Activated gamma-delta T cell treated with anti-CD3 and anti-CD28 coated beads, Interleukin-2, amount 50 U/mL, for 16 hours (primary cell): ENCODE measurements at places on chromosomes 3 and 15.

- DNase-seq = no peak
These were observed 73.8 kb downstream of the FLNB start for GRCh38 chr3:58082047-58082446.

DNA sequence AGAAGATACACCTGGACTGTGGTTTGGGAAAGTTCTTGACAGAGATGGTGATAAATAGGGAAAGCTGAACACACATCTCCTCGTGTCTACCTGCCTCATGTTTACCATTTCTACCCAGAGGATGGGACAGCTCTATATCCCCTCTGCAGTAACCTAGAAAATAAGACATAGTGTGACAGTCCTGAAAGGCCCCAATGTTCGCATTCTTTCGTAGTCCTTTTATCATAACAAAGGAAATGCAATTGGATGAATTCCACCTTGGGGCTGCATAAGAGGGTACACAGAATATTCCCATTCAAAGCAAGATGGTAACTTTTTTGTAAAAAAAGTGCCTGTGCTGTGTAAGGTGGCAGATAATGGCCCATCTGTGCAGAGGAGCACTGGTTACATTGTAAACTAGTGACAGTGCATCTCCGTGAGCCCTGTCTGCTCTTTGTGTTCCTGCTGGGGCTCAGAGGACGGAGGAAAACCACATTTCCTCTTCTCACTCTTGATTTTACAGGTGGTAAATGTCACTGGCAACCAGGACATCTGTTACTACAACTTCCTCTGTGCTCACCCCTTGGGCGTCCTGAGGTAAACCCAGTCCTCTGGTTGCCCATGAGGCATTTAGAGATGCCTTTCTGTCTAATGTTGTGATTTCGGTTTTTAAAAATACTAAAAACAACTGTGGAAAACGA is 74.3 kb downstream of the SIDT1 start:
- DNase-seq = peak; percentile 8

DNA sequence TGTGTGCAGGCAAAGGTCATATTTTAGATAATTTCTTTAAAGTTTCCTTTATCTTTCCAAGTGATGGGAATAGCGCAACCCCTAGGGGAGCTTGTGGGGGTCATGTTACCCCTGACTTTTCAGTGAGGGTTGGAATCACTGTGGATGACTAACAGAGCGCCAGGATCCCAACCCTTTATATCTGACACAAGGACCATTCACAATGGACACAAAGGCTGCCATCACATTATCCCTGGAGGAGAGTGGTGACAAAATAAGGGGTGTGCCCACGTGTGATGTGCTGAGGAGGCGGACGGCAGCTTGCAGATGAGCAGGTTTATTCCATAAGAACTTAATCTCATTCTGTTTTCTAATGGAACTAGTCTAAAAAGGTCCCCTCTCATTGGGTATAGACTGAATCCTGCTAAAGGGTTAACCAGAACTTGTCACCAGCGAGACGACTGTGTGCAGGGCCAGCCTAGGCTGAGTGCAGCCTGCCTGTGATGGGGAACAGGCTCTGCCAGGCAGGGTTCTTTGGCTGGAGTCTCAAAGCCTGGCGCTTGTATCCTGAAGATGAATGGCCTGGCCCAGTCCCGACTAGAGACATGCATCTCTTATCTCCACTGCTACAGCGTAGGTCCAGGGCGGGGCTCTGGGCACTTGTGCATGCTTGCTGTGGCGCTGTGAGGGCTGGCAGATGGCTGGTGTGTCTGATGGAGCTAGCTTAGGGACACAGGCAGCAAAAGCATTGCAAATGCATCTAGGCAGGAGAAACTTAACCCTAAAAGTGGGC is 50.2 kb downstream of the CHDH start:
- no peak for DNase-seq

- DNase-seq = no peak
These were observed 198.5 kb downstream of the THSD4 start for GRCh38 chr15:71313806-71314205.

DNA sequence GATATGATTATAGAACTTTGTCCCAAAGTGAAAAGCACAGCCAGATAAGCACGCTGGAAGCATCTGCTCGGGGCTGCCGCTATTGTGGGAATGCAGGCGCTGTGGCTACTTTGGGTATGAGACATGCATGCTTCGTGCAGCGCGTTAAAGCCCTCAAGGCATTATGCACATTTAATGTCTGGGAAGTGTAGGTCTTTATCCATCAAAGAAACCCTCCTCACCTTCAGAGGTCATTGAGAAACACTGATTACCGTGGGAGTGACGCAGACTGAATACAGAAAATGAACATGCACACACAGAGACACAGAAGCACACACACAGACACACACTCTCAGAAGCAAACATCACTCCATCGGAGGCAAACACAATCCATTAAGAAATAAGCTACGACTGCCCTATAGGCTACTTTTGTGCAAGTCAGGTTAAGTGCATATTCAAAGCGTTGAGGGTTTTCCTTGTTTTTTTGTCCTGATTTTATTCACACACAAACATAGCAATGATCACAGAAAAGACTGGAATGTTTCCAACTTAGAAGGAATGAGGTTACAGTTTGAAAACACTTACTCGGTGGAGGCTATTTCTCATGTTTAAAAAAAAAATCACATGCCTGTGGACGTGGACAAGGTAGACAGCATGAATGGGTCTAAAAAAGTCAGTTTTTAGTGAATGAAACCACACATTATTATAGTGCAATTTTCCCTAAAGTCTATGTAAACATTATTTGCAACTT is 68.5 kb downstream of the PLCH1 start:
- DNase-seq = no peak

DNA sequence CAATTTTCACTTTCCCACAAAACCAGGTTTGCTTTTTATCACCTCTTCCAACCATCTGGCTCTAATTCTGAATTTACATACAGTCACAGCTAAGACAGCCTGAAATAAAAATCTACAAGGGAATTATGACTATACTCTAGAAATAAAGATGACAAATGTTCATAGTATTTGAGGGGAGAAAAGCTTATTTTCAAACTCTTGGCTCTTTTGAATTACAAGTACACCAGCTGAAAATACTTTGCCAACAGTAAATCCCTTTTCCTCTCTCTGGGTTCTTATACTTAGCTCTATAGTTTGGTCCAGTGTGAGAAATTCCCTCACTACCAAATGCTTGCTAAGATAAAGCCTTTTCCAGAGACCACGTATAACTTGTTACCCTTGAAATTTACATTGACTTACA is 1037.9 kb downstream of the ROBO1 start:
- DNase-seq = no peak

DNA sequence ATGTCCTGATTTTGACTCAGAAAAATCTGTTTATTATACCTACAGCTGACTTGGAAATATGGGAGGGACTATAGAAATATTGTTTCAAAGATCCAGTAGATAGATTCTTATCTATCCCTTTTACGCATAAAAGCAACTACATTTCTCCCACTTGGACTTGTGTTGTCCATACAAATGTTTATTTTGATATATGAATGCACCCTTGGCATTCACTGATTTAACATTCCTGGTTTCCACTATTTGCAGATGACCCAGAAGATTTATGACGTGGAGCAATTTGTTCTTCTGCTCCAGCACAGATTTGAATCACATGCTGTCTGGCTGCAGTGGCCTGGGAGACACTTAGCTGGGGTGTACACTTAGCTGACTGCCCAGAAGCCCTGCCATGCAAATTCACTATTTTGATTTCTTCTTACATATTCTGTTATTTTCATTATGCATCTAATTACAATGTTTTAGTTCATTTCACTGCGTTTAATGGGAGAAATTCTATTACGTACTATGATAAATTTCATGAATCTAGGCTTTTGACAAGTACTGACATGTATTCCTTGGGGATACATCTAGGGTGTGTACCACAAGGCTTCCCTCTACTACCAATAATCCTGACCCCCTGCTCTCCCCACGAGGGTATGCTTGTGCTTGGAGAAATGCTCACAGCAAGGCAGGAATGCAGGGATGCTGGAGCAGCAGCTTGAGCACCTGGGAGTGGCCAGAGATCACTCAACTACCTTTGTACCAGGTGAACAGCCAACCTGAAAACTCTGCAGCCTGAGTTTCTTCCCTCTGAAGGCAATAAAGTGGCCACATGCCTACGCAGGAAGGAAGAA is 223.6 kb upstream of the TBL1XR1 start:
- DNase-seq = no peak

DNA sequence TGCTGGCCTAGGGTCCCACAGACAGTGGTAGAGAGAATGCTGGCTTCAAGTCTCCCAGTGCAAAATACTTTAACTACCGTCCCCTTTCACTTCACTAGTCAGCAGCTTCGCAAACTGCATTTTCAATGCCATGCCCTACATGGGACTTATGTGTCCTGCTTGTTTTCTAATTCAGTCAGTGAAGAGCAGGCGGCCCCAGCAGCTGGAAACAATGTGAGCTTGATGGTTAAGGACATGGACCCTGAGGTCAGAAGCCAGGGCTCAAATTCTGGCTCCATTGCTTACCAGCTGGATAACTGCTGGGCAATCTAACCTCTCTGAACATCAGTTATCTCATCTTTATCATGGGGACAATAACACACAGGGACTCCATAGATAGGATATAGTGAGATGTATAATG is 58.4 kb downstream of the SLC12A8 start:
- no peak for DNase-seq
